Right lobe of liver (tissue), 6 donors: ENCODE measurements at places on chromosomes 16 and 17.
A peak's percentile ranks its signal among the peaks of the same experiment; 100 is the strongest.

DNA sequence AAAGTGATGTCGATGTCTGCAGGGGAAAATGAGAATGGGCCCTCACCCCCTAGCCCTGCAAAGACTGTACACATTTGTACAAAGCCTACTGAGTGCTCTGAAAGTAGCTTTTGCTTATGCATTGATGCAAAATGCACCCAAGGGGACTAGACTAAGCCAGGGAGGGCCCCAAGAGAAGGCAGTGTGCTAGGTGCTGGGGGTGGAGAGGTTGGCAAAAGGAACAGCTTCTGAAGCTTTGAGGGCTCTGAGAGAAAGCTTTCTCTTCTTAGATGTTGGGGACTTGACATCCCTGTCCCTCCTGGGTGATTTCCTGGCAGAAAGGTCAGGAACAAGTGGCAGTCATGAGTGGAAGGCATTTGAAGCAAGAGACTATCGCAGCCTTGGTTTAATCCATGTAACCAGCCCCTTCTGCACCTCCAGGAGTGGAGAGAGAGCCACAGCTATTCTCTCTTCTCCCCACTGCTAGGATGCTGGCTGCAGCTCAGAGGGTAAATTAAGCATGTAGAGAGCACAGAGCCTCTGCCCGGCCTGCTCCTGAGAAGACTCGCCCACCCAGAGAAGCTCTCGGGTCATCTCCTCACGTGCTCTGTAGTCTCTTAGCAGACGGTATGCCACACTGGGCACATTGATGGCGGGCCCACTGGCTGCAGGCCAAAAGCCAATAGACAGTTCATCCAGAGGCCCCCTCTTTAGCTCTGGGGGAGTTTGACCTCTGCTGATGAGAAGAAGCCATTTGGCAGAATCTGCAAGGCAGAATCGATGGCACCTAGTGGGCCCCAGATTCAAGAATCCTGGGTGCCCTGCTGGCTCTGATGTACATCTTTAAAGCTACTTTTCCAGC, 221.4 kb downstream of the MSI2 start:
- no peaks in the 10 kb centered on the region for H3K4me1 ChIP-seq
- DNase-seq, result no peak
- H3K27ac ChIP-seq, result no peak overlapping the region
- H3K36me3 ChIP-seq, result no peaks in the 10 kb centered on the region
- no peak overlapping the region for H3K4me3 ChIP-seq

- no peak for DNase-seq
- H3K4me3 ChIP-seq, result peak overlapping the region; percentile 74
- H3K4me1 ChIP-seq, result no peaks in the 10 kb centered on the region
- no peaks in the 10 kb centered on the region for H3K27me3 ChIP-seq
- no peaks in the 10 kb centered on the region for H3K36me3 ChIP-seq
- no peak overlapping the region for H3K27ac ChIP-seq
These were observed 430 bp downstream of the BCAS3 start for GRCh38 chr17:60678118-60678444.

DNA sequence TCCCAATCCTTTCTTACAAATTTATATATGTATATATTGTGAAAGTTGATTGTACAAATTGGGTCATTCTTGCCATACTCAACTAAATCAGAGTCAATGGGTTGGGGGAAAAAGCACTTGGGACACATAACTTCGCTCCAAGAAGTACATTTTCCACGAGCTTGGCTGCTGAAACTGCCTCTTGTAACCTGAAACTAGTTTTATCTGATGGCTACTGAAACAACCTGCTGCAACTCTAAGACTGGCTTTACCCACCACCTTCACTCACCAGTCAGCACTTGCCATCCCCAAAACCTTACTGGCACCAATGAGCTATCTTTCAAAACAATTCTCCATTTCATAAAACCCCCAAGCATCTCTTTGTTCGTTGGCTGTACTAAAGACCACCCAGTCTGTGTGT, 14.5 kb upstream of the MYCBPAP start:
- H3K27ac ChIP-seq, result no peak overlapping the region
- H3K36me3 ChIP-seq, result no peaks in the 10 kb centered on the region
- no peaks in the 10 kb centered on the region for H3K27me3 ChIP-seq
- H3K4me1 ChIP-seq, result no peaks in the 10 kb centered on the region
- no peak overlapping the region for H3K4me3 ChIP-seq

GRCh38 chr16:47110939-47111338, 32.8 kb downstream of the NETO2 start:
- no peaks in the 10 kb centered on the region for H3K4me1 ChIP-seq
- DNase-seq, result no peak
- no peak overlapping the region for H3K4me3 ChIP-seq
- H3K36me3 ChIP-seq, result no peaks in the 10 kb centered on the region

GRCh38 chr17:36885153-36885735, 52.0 kb upstream of the LHX1 start:
- no peak overlapping the region for H3K27ac ChIP-seq
- no peaks in the 10 kb centered on the region for H3K4me1 ChIP-seq
- no peaks in the 10 kb centered on the region for H3K36me3 ChIP-seq
- DNase-seq, result no peak
- no peak overlapping the region for H3K4me3 ChIP-seq

DNA sequence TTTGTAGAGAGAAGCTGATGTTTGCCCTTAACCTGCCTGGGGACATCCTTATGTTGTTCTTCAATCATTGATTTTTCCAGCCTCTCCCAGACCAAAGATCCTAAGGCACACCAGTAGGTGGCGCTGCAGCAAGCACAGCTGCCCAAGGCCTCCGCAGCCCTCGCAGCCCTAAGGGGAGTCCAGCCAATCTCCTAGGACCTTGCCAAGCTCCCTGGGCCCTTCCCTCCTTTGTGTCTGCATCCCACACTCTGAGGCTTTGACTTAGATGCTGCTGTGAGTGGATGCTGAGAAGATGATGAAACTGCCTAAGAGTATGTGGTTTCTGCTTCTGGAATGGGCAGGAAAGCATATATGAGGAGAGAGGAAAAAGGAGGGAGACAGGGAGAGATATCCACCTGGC, 47.1 kb downstream of the SPACA3 start:
- no peaks in the 10 kb centered on the region for H3K4me1 ChIP-seq
- no peak overlapping the region for H3K4me3 ChIP-seq
- H3K27me3 ChIP-seq, result no peaks in the 10 kb centered on the region
- H3K36me3 ChIP-seq, result no peaks in the 10 kb centered on the region
- no peak for DNase-seq

- H3K4me3 ChIP-seq, result no peak overlapping the region
- no peaks in the 10 kb centered on the region for H3K36me3 ChIP-seq
- H3K4me1 ChIP-seq, result no peaks in the 10 kb centered on the region
- no peaks in the 10 kb centered on the region for H3K27me3 ChIP-seq
- no peak overlapping the region for H3K27ac ChIP-seq
- DNase-seq, result no peak
These were observed 804.5 kb upstream of the SOX9 start for GRCh38 chr17:71316176-71316897.

DNA sequence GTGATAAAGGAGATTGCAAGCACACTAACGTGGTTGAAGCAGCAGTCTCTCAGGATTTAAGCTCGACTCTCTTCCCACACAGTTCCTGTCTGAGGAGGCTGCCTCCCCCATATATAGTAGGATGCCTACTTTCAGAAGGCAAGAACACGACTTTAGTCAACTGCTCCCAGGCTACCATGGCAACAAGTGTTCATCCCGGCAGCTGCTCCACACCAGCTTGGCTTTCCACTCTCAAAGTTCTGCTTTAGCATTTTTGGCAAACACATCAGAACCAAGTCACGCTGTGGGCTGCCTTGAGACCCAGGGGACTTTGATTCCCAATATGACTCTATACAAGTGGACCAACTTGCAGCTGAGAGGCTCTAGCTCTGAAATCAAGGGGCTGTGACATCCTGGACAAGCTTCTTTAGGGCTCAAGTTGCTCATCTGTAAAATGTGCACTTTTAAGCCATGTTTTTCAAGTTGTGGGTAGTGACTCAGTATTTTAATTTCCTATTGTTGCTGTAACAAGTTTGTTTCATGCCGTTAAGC, 16.5 kb downstream of the ZP2 start:
- H3K4me1 ChIP-seq, result no peaks in the 10 kb centered on the region
- H3K36me3 ChIP-seq, result no peaks in the 10 kb centered on the region
- no peak overlapping the region for H3K27ac ChIP-seq
- DNase-seq, result no peak

DNA sequence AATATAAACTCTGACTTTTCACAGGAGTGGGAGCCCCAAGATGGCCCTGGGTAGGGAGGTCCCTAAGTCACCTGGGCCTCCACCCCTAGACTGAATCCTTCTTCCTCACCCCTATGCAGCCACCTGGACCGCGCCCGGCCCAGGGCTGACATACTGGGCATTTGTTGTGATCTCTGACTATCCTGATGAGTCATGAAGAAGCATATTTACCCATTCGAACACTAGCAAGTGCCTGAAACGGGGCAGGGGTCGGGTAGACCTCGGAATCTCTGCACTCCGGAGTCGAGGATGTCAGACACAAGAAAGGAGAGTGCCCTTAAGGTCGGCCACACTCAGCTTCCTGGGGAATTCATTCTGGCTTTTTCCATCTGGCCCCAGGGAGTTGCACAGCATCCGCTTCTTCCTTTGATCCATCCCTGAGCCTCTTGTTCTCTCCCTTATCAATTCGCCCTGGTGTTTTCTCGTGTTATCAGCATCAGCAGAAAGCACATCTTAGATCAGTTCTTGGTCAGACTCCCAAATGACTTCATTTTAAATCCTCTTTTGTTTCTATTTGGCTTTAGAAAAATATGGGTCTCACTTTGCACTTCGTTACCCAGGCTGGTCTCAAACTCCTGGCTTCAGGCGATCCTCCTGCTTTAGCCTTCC, 10.4 kb downstream of the METTL22 start:
- no peaks in the 10 kb centered on the region for H3K27me3 ChIP-seq
- no peak for DNase-seq
- H3K36me3 ChIP-seq, result peaks cover 5% of the 10 kb centered on the region

GRCh38 chr17:50798424-50799288, 31.3 kb upstream of the ANKRD40CL start:
- H3K27me3 ChIP-seq, result no peaks in the 10 kb centered on the region
- H3K4me3 ChIP-seq, result no peak overlapping the region
- H3K36me3 ChIP-seq, result no peaks in the 10 kb centered on the region
- H3K27ac ChIP-seq, result no peak overlapping the region

GRCh38 chr17:83083368-83084201, 4.2 kb downstream of the METRNL start:
- no peak overlapping the region for H3K27ac ChIP-seq
- no peaks in the 10 kb centered on the region for H3K36me3 ChIP-seq
- H3K4me1 ChIP-seq, result no peaks in the 10 kb centered on the region
- DNase-seq, result no peak
- H3K4me3 ChIP-seq, result no peak overlapping the region
